ENCODE measurements at places on chromosomes 4 and X.

- DNase-seq: no peak
Measured at GRCh38 chr4:108620933-108621905, 843 bp downstream of the RPL34 start.

- DNase-seq: no peak
Measured at GRCh38 chr4:98210281-98210680, 50.9 kb upstream of the RAP1GDS1 start.

GRCh38 chrX:95290455-95290854, 1394.2 kb upstream of the DIAPH2 start:
- DNase-seq: no peak

GRCh38 chr4:36573441-36573840, 292.0 kb downstream of the DTHD1 start:
- no peak for DNase-seq

GRCh38 chr4:85708468-85708867, 233.5 kb downstream of the ARHGAP24 start:
- no peak for DNase-seq

- DNase-seq: peak; percentile 50
Measured at GRCh38 chrX:8832582-8833378, 31.6 kb upstream of the FAM9A start.

DNA sequence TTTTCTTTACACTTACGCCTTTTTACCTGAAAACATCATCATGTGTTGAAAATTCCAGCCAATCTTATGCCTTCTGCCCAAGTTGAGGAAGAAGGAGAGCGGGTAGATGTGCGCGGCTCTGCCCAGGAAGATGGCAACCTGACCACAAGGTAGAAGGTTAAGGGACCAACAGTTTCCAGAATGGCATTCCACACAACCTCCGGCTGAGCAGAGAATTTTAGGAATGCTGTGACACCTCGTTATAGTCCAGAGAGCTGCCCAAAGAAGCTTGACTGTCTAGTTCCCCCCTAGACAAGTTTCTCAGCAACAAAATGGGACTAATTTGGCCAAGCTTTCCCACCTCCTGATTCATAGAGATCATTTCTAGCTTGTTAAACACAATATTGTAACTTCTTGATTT, 75.1 kb downstream of the CHST7 start:
- no peak for DNase-seq

GRCh38 chrX:18898492-18898891, 85.4 kb downstream of the PHKA2 start:
- DNase-seq: no peak

GRCh38 chr4:1674682-1675081, 9.4 kb downstream of the FAM53A start:
- DNase-seq: no peak

DNA sequence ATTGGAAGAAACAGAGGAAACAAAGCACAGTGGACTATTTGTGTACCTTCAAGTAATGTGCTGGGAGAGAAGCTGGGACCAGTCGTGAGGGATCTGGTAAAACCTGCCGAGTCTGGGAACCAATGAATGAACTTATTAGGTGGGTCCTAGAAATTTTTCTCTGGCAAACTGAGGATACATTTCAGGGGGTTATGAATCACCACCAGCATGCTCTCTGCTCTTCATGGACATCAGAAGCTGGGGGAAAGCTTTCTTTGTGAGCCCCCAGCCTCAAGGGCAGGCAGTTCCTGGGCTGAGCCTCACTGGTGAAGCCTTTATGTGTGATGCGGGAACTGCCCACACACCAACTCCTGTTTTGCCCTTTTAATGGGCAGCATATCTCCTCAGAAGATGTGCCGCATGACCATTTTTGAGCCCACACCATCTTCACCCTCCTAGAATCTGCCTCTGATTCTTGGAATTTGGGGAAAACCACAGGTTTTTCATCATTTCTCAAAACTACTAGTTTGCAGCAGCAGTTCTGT, 95.4 kb upstream of the ENPP6 start:
- no peak for DNase-seq

- no peak for DNase-seq
Measured at GRCh38 chr4:12421364-12421763, 992.7 kb upstream of the HS3ST1 start.

DNA sequence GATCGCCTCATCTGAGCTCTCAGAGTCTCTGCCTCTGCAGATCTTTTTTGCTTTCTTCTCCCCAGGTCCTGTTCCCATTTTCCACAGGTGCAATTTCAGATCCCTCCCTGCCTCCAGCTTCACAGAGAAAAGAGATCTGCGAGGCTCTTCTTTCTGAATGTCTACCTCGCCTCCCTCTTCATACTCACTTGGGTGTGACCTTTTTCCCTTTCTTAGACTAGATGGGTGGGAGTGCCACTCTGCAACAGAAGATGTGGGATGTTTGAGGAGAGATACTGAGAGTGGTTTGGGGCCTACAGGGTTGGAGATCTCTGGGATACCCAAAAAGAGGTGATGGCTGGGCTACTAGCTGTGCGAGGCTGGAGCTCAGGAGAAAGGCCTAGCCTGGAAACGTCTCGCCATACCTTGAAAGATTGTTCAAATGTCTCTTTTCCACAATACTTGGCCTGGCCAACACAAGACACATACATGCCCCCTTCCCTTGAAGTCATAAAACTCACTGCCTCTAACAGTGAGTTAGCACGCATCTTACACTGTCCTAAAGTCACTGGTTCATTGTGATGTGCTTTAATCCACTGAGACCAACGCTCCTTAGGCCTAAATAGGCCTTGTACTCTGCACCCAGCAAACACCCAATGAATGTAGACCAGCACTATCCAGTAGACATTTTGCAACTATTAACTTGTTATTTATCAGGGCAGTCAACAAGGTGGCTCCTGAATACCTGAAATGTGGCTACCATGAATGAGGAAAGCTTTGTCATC, 33.6 kb downstream of the IRF2 start:
- DNase-seq: no peak

GRCh38 chr4:177127658-177128057, 182.0 kb upstream of the NEIL3 start:
- DNase-seq: no peak

GRCh38 chr4:154414796-154415195, 76.8 kb downstream of the DCHS2 start:
- no peak for DNase-seq

DNA sequence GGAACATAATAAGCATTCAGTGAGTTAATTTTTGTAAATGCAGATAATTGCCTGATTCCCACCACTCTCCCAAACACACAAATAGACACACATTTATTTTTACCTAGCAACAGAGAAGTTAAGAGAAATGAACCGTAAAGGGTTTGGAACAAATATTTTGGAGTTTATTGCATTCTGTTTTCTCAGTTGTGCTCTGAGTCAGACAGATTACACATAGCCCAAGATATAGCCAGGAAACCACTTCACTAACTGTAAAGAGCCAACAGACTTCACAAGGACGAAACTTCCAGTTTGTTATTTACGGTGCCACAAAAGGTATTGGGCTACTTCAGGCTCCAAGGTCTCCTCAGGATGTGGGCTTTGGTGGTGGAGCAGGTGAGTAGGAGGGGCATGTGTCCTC, 217.0 kb downstream of the BMPR1B start:
- DNase-seq: no peak

DNA sequence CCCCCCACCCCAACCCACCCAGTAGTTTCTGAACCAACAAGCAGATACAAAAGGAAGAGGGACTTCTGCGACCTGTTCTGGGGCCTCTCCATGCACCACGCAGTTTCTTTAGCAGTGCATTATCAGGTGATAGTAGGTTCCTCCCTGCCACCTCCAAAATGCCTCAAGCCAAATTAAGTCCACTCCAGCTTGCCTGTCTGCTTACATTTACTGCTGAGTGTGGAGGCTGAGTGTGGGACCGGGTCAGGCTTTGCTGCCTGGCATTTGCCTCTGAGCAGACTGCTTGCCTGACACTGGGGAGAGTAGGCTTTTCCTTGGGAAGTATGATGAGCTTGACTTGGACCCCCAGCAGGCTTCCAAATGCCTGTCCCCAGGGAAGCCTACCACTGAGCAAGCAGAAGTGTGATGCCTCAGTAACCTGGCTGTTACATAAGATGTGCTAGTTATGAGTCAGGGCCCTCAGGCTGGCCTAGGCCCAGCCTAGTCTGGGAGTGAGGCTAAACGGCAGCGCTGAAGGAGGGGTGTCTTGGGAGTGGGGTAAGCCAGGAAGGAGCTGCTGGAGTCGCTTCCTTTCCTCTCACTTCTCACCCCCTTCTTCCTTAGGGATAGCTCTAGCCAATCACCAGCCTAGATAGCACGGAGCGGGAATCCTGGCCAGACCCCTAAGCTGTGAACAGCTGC, 9.0 kb downstream of the TSC22D3 start:
- DNase-seq: no peak

GRCh38 chrX:54540289-54540688, 10.3 kb downstream of the GNL3L start:
- DNase-seq: no peak

DNA sequence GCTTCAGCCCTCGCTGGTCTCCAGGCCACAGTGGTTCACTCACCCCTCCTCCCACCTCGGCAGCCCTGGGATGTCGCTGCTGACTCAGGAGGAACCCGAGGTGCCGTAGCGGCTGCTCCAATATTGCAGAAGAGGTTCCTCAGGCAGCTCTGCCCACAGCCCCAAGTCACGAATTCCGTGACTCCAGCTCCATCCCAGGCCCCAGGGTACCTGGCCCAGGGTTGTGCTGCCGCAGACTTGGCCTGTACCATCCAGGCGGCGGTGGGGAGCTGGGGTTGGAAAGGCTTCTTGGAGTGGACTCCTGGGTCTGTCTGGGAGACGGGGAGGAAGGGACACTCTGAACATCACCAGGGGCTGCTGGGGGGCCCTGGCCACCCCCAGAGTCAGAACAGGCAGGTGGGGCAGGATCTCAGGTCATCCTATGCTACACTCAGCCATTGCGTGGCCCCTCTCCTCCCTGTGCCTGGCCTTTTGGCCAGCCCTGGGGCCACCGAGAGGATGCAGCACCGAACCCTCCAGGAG, 728 bp upstream of the HGFAC start:
- DNase-seq: no peak

DNA sequence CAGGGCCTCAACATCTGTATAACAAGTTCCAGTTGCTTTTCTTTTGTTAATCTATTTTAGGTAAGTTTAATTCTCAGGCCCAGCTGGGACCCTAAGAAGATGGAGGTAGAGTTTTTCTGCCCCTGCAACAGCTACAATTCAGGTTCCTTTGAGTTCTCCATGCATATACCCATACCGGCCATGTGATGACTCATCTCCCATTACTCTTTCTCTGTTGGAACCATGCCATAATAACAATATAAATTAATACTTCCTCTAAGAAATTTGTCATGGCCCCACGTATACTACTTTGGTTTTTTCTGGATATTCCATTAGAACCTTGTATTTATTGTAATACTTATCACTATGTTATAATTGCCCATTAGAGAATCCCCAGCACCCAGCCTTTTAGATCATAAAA, 1.3 kb upstream of the INTU start:
- no peak for DNase-seq

DNA sequence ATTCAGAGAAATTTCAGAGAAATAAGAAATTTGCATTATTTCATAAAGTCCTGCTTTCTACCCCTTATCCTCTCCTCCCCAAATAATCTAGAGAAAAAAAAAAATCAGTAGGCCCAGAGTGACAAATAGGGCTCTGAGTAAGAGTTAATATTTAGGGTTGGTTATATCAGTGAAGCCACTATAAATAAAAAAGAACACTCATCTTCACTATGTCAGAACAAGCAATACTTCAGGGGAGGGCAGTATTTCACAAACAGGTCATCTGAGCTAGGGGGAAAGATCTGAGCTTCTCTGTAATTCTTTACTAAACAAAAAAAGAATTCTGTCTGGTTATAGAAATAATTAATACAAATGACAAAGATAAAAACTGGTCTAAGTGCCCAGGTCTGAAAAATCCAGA, 39.4 kb downstream of the PDE5A start:
- no peak for DNase-seq

DNA sequence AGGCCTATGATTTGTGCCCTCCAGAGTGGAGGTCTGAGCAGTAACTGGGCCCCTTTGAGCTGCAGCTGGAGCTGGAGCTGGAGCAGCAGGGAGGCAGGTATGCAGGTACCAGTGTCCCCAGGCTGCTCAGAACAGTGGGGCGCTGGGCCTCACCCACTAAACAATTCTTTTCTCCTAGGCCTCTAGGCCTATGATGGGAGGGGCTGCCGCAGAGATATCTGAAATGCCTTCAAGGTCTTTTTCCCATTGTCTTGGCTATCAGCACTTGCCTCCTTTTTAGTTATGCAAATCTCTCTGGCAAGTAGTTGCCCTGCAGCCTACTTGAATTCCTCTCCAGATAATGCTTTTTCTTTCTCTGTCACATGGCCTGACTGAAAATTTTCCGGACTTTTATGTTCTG, 79.7 kb upstream of the OTUD4 start:
- no peak for DNase-seq

Measured in left lobe of liver (tissue), 2 donors.